IMR-90 (cell line): ENCODE measurements at places on chromosomes 6 and 20. TPM values are rescaled to one million over a fixed set of nuclear protein-coding genes. Genes with fewer than 3 reads are reported as not detected.

DNA sequence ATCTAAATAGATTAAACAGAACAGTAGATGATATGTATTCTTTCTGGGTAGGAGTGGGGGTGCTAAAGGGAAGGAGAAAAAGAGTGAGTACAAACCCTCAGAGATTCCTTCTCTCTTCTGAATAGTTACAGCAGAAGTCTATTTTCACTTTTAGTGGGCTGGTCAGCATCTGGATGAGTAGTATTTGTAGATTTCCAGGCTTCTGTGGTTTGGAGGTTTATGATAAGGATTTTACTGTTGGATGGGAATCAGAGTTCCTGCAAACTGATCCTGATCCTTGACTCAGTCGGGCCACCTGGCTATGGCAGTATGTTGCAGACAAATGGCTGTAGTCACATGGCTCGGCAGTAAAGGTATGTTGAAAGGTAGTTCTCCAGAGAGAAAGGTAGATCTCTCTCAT lies 84.3 kb upstream of the IFNGR1 start:
- peak; percentile 44 for DNase-seq

The FAM83D gene
- 20.4 and 23.1 TPM in 2 replicates for total RNA-seq

The CLIC5 gene
- total RNA-seq, result not detected in 2 replicates

The FAM162B gene
- total RNA-seq, result 3.2 and 3.6 TPM in 2 replicates

- DNase-seq, result no peak
Measured at GRCh38 chr6:132598473-132598872, 8.9 kb upstream of the TAAR5 start.

DNA sequence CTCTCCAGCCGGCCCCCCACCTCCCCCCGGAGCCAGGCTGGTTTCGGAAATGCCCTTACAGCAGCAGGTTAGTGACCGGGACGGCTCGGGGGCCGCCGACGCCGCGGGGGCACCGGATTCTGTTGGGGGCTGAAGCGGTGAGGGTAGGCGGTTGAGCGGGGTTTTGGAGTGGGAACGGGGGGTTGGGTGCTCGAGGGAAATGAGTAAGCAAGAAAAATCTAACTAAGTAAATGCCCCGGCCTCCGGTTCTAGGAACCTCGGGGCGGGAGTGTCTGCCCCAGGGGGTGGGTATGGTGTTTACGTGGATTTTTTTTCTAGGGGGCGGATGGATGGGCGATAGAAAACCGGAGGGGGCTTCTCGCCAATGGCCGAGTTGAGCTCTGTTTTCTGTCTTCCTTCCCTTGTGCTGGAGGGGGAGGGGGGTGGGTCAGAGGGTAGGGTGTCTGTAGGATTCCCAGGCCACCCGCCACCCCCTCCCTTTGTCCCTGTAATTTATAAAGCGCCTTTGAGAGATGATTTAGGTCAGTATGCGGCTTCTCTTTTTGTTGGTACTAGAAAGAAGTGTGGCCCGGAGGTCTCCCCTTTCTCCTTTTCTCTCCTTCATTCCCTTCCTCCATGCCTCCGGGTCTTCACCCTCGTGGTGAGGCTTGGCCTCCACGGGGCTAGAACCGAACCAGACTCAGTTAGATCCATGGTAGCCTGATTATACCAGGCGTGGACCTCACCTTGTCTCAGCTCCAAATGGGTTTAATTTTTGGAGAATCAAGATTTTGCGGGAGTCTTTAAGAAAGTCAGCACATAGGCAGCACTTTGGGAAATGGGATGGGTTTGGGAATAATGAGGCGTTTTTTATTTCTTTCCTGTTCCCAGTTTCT lies 2.3 kb downstream of the E2F3 start:
- DNase-seq, result peak; percentile 58

GRCh38 chr6:85798931-85799652 lies 156.4 kb upstream of the SYNCRIP start:
- DNase-seq, result no peak

The GLP1R gene
- total RNA-seq, result not detected in 2 replicates

DNA sequence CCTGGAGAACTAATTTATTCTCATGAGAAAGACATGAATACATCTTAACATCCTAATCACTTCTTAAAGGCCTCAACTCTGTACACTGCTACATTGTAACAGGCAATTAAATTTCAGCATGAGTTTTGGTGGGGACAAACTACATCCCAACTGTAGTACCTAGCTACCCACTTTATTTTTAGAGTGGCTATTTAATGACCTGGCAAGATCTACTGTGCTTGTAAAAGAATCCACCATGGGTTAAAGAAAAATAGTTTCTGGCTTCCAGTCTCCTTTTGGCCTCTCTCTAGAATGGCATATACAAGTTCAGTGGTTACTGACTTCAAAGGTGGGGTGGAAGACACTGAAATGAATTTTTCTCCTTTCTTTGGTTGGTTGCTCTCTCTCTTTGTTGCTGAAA lies 193.9 kb downstream of the ESR1 start:
- no peak for DNase-seq

DNA sequence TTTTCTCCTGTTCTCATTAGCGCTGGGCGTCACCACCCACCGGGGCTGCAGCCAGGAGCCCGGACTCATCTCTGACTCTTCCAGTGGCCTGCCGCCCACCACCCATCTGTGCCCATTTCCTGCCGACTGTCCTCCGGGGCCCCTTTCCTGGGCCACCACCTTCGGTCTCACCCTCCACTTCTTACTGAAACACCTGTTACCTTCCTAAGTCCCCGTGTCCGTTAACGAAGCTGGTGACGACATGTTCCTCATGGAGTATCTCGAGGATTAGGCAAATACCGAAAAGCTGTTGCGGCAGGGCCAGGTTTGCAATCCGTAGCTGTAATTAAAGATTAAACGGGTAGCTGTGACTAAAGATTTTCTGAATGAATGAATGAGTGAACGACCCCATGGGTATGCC lies 80.2 kb downstream of the SRC start:
- DNase-seq, result no peak

DNA sequence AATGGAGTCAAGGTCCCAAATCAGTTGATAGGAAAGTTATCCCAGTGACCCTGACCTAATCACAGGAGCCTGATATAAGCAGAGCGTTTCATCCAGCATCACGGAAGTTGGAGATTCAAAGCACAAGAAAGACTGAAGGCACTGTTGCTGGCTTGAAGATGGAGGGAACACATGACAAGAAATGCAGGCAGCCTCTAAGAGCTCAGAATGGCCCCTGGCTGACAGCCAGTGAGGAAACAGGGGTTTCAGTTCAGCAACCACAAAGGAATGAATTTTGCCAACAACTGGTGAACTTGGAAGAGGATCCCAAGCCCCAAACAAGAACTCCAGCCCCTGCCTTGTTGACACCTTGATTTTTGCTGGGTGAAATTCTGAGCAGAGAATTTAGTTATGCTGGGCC lies 778.5 kb downstream of the MAFB start:
- DNase-seq, result no peak

The OR12D3 gene
- total RNA-seq, result not detected in 2 replicates

- no peak for DNase-seq
Measured at GRCh38 chr6:34259529-34260069, 10.8 kb upstream of the SMIM29 start.

- DNase-seq, result no peak
Measured at GRCh38 chr20:3889489-3890397, 556 bp downstream of the PANK2 start.

DNA sequence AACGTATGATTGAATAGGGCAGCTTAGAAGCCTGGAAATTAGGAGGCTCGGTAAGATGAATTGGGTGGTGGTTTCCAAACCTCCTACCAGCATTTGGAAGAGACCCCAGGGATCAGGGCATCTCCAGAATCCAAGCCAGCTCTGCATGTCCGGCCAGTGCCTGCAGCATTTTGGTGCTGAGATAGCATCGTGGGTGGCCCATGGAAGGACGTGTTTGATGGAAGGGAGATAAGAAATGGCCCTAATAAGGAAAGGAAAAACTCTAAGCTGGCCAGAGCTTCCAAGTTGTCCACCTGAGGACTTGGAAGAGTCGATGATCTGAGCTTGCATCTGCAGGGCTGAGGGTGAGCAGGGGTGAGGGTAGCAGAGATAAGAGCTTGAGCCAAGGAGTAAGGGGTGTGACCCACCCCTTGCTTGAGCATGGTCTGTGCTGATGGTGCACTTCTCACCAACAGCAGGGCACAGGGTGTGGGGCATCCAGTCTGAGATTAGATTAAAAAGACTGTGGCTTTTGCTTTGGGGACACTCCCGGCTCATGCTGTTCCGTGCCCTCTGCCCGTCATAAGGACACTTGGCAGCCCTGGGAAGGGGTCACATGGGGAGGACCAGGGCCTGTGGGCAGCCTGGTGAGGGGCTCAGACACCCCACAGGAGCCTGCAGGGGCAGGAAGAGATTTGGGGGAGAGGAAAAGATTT lies 213.2 kb downstream of the ERMARD start:
- no peak for DNase-seq

The HUS1B gene
- total RNA-seq, result 0.36 and 0.56 TPM in 2 replicates

The SYCP2 gene
- total RNA-seq, result 0.18 and 0.56 TPM in 2 replicates

DNA sequence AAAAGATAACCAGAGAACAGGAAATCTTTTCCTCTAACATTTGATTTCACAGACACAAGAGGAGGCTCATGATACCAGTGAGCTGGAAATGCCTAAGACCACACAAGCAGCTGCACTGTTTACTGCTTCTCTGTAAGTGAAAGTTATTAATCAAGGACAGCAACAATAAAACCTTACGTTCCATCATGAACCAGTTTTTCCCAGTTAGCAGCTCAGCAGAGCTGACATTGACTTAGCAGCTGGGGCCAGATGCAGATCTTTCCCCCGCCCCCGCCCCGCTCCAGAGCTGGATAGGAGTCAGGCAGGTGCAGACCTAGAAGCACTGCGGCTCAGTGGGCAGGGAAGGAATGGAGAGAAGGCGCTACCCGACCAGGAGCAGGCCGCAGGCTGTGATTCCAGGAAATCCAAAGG lies 275.2 kb downstream of the GMDS start:
- peak; percentile 44 for DNase-seq

DNA sequence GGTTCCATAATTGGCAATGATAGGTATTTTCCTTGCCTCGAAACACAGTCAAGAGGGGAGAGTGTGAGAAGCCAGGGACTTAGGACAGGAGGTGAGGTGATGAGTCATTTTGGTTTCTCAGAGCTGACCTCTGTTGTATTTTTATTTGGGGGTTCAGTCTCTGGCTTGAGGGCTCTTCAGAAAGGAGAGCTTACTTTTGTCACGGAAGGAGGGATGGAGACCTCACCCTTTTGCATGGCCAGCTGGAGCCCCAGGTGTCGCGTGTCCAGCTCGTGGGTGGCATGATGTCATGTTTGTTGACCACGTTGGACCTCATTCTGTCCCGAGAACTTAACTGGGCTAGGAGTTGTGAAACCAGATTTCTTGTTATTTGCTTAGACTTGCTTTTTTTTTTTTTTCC lies 293.9 kb downstream of the QKI start:
- DNase-seq, result no peak

GRCh38 chr6:32764048-32764447 lies 716 bp upstream of the HLA-DQB2 start:
- no peak for DNase-seq

- DNase-seq, result no peak
Measured at GRCh38 chr20:11271319-11271718, 597.5 kb upstream of the JAG1 start.

The USP49 gene
- 1.4 TPM in 2 replicates for total RNA-seq

DNA sequence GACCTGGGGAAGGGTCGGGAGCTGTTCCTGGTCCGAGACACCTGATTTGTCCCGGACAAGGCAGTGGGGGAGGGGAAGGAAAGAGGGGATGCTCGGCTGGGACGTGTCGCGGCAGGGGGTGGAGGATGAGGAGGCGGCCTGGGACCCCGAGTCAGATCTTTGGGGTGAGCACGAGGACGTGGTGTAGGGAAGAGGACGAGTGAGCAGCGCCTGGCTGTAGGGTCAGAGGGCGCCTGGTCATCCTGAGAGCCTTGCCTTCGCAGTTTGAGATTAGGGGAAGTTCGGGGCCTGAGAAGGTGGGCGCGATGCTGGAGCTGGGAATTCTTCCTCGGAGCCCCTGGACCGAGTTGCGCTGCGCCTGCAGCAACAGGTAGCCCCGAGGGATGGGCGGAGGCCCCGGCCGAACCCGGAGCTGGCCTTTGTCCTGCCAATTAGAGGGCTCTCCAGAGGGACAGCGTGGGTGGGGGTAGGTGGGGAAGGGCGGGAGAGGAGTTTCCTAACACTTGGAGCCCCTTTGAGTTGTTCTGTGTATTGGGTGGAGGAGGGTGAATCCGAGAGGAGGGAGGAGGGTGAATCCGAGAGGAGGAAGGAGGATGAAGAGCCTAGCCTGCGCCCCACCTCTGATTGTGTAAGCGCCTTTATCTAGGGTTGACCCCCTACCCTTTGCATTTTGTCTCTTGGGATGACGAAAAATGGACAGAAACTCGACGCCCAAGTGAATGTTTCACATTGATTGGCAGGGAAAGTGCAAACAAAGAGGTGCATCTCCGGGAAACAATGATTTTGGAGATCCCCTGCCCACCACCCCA lies 72.0 kb downstream of the SOX4 start:
- no peak for DNase-seq

DNA sequence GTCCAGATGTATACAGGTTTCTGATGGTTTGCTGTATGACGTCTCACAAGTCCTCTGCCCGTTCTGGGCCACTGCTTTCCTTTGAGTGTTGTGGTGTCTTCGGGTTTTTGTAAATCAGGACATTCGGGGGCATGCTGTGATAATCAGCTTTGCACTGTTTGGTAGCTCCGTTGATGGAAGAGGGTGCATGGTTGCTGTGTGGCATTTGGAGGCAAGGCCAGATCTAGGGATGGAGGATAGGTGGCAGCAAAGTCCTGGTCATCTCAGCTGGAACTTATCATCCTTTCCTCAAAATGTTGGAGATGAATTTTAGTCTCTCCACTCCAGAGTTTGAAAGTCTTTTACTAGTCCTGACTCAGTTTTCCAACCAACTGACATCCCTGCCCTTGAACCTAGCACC lies 91.0 kb downstream of the SCP2D1 start:
- no peak for DNase-seq

DNA sequence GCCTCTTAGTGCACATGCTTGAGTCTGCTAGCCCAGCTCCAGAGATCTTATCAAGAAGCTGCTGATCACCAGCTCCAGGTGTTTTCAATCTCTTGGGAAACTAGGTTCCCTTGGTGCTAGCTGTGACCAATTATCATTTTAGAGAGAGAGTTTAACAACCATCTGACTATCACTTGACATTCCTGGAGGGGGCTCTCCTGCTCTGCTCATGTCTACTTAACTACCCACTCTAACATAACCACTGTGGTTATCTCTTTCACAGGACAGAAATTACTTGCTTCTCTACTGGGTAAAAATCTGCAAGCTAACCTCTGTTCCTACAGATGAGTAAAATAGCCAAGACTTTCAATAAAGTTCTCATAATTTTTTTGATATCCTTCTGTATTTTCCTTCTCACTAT lies 823.4 kb upstream of the GJE1 start:
- no peak for DNase-seq

DNA sequence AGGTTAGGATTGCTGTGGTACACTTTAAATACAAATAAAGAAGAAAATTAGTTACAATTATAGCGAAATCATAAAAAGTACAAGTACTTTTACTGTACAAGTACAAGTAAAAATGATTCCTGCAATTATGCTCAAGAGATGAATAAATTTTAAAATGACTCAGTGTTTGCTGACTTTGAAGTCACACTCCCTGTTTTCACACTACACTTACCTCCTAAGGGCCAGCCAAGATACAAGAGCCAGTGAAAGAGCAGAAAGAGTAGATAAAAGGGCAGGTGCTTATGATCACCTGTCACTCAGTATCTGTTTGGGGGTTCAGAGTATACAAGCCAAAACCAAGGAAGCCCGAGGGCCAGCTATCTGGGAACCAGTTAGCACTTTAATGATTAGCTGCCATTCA lies 41.0 kb upstream of the COL21A1 start:
- no peak for DNase-seq

- DNase-seq, result no peak
Measured at GRCh38 chr6:163605385-163606097, 191.0 kb downstream of the QKI start.
